ENCODE measurements at places on chromosomes 12 and 14.

- no peak for DNase-seq
Observed at GRCh38 chr14:93121030-93121834, 5.5 kb upstream of the ITPK1 start.

DNA sequence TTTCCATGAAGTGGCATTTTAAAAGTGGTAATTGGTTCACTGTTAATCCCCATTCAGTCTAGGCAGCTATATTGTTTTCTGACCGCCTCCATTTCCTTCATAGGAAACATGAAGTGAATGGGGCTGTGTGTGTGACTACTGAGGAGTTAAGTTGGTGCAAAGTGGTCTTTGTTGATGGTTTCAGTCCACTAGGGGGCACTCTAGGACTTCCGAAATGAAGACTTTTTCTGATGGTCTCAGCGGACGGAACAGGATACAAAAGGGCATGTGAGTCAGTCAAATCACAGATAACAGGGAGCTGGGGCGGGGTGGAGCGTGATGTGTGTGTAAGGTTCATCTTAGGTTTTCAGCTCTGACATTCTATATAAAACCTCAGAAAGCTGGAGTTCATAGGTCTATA is 240.1 kb upstream of the OR4E1 start:
- peak; percentile 66 for DNase-seq

DNA sequence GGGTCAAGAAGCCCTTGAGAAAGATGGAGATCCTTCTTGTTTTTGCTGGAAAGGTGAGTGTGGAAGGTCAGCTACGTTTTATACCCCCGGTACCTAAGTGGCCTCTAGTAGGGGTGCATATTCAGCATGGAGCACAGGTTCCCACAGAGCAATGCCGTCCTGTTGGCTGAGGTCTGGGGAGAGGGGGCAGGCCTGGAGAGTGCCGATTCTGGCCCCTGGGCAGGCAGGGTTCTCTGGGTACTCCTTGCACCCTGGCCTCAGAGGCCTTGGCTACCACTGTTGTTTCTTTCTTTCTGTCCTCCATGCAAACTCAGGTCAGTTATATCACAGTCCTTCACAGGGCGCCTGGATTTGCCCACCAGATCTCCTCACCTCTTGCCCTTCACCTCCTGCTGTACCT is 8.5 kb downstream of the RBP5 start:
- DNase-seq: no peak

DNA sequence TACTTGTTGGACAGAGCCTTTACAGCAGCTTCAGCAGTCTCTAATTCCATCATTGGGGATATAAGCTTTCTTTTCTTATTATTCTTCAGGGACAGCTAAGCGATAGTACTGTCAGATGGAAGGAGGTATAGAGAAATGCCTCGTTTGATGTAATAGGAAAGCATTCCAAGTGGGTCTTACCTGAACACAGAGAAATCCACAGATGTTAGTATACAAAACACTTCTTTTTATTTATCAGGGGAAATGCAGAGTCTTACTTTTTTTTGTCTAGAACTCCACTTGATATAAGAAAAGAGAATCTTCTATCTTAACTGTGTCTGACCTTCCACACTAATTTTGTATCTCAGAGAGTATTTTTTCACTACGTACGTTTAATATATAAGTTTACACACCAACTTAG is 1.9 kb downstream of the SYT1 start:
- no peak for DNase-seq

GRCh38 chr12:121748218-121748570 is 35.6 kb downstream of the TMEM120B start:
- no peak for DNase-seq

GRCh38 chr14:31867570-31867969 is 209.5 kb upstream of the ARHGAP5 start:
- no peak for DNase-seq

GRCh38 chr12:95100264-95101190 is 27.1 kb upstream of the NR2C1 start:
- no peak for DNase-seq

DNA sequence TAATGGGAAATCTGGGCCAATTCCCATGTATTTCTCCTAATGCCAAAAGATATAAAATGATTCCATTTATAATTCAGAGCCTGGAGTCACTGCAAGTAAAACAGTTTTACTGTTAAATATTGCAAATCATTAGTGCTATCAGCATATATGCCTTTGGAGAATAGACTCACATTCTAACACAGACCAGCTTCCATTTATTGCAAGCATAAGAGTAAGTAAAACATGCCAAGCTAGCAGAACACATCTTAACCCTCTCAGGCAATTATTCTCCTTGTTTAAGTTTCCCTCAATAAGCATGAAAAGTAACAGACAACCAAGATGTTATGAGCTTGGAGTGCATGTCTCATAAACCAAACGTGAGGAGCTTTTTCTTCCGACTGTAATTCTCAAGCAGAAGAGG is 173.9 kb upstream of the GRIP1 start:
- no peak for DNase-seq

DNA sequence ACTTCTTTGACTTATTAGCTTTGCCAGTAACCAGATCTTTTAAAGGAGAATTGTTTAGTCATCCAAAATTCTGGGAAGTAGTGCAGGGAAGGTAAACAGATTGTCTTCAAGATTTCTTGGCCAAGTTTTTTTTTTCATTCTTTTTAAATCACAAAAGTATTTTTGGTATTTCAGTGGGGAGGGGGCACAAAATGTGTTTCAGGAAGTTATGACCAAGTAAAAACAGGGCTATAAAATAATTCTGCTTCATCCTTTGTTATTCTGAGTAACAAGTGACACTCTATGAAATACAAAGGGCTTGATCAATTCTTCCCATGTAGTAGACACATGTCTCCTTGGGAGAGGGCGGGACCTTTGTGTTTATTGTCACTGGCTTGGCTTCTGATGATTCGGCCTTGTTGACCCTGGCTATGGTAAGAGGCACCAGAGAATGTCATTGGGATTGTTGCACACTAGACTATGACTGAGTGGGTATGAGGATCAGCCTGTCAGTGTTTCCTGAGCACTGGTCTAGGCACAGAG is 55.4 kb downstream of the SUSD6 start:
- DNase-seq: no peak

GRCh38 chr14:44165286-44165685 is 341.8 kb downstream of the FSCB start:
- DNase-seq: no peak

DNA sequence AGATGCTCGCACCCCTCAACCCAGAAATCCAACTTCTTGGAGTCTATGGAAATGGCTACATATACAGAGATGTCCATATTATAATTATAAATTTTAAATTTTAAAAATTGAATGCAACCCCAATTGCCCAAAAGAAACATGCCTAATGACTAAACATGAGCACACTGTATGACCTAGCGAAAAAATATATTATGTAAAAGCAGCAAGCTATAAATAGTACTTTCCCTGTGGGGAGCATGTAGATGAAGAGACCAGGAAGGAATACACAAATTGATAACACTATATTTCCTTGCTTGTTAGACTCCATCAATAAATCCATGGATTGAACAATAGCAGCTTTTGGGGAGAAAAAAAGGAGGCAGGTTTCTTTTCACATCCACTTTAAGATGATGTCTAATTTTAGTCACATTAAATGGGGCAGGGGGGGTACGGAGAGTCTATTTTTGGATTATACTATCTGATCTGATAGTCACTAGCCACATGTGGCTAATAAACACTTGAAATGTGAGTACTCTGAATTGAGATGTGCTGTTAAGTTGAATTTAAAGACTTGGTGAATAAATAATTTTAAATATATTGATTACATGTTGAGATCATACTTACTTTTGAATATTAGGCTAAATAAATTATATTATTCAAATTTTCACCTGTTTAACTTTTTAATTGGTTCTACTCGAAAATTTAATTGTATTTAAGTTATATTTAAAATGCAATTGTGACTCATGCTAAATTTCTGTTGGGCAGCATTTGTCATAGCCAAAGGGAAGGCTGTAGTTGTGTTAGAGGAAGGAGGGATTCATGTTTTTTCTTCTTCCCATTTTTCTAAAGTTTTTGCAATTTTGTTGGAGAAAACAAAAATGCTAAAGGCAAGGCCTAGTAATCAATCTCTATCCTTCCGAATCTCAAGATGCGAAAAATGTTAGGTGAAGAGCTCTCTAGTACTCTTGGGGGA is 17.5 kb downstream of the MAX start:
- no peak for DNase-seq

GRCh38 chr12:46184798-46185595 is 83.8 kb downstream of the SLC38A1 start:
- DNase-seq: no peak

GRCh38 chr14:21343035-21343794 is 40.6 kb downstream of the SUPT16H start:
- no peak for DNase-seq

- no peak for DNase-seq
Observed at GRCh38 chr14:72925171-72925759, 999 bp upstream of the DCAF4 start.

GRCh38 chr12:54522243-54522642 is 24.7 kb downstream of the NCKAP1L start:
- no peak for DNase-seq

GRCh38 chr14:58797010-58797429 is 159.3 kb downstream of the DACT1 start:
- no peak for DNase-seq

- no peak for DNase-seq
Observed at GRCh38 chr12:131195796-131196195, 242.1 kb downstream of the ADGRD1 start.

- no peak for DNase-seq
Observed at GRCh38 chr12:97461553-97461952, 1.1 kb upstream of the RMST start.

DNA sequence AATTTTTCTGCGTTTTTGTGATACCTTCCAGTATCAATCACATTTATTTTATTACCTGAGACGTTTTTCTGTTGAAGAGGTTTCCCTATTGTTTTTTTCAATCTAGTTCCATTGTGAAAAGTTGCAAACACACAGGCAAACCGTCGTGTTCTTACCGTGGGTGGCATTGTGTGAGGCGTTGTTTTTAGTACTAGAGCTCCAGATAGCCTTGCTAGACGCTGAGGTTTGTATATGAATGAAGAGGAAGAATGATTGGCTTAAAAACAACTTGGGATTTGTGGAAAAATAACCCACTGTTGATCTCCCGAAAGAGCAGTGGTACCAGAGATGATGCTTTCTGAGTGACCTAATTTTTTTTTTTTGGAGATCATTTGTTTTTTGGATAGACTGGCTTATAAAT is 1.0 kb downstream of the SOCS4 start:
- DNase-seq: no peak

DNA sequence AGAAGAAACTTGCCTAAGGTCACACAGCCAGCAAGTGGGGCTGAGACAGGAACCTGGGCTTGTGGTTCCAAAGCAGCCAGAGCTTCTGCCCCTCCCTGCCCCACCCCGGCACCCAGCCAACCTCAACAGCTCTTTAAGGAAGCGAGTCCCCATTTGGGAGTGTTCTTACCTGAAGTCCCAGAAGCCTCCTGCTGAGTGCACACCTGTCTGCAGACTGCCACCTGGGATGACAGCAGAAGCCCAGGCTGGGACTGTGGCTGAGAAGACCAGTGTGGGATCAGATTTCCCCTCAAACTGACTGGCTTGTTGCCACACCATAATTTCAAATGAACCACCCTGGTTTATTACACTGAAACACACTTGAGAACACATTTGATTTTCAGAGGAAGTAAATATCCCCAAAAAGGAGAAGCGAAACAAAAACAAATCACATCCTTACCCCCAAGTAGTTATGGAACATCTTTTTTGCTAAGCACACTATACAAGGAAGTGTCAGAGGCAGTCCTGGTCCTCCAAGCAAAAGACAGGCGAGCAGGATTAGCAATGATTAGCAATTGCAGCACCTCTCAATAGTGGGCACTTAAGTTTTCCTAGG is 6.3 kb upstream of the RIN3 start:
- no peak for DNase-seq

DNA sequence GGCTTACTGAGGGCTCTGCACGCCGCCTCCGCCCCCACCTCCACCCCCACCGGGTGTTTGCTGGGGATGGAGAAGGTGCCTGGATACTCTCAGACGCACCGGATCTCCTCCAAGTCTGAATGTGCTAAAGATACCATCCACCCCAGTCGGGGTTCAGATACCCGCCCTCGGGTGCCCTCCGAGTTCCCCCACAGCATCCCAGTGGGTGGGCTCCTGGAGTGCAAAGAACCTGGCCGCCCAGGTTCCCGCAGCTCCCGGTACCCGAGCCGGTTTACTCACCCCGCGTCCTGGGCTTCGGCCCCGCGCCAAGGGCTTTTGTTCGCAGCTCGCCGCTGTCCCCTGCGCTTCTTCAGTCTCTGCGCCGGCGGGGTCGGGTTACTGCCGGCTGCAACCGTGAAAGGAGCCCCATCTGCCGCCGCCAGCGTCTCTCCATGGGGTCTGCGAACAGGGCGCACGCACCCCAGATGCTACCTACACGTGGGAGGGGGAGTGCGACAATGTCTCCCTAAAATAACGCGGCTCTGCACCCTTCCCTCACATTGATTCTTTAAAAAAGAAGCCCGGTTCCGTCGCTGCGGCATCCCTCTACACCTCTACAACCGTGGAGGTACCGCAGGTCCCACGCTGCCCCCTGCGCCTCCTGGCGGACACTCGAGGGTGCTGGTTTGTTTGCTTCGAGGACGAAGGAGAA is at the start of gene CCDC177:
TSS of gene CCDC177 (minus strand) at position 609 of the 691 bp plus-strand sequence. CDS start 1,249 bp downstream, outside the sequence.
- DNase-seq: peak; percentile 72

DNA sequence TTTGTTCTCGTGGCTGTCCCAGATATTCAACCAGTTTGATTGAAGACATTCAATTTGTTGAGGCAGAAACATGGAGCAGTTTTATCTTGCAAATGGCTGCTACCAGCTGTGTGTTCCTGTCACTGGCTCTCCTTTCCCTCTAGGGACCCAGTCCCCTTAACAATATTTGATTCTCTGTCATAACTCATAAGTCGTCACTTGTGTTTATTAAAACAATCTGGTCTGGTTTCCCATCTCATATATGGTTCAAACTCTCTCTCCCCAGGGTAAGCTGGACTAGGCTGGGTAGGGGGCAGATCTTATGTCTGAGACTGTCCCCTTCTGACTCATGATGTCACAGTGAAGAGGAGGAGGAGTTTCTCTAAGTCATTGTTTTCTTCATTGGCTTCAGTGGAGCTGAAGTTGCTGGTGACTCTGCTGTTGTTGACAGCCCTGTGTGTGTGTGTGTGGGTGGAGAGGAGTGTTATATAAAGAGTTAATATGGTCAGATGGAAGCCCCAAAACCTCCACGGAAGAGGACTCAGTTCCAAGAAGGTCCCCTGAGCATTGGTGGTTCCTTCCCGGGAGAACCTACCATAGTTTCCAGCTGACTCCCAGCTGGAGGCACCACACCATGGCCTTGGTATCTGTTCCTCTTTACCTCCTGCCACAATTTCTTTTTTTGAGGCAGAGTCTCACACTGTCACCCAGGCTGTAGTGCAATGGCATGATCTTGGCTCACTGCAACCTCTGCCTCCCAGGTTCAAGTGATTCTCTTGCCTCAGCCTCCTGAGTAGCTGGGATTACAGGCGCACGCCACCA is 16.1 kb upstream of the GNG2 start:
- no peak for DNase-seq

- no peak for DNase-seq
Observed at GRCh38 chr14:77914073-77914721, 114.3 kb downstream of the ADCK1 start.

- DNase-seq: no peak
Observed at GRCh38 chr12:45166056-45166455, 49.8 kb upstream of the ANO6 start.

GRCh38 chr14:103206836-103207387 is 83.7 kb downstream of the TNFAIP2 start:
- DNase-seq: no peak

- no peak for DNase-seq
Observed at GRCh38 chr14:95477411-95478269, 38.8 kb downstream of the SYNE3 start.

- DNase-seq: no peak
Observed at GRCh38 chr14:73189651-73190050, 47.7 kb upstream of the PAPLN start.

All from activated naive CD8-positive, alpha-beta T cell treated with anti-CD3 and anti-CD28 coated beads for 36 hours (primary cell).